ENCODE measurements at places on chromosomes 12 and 14.

DNA sequence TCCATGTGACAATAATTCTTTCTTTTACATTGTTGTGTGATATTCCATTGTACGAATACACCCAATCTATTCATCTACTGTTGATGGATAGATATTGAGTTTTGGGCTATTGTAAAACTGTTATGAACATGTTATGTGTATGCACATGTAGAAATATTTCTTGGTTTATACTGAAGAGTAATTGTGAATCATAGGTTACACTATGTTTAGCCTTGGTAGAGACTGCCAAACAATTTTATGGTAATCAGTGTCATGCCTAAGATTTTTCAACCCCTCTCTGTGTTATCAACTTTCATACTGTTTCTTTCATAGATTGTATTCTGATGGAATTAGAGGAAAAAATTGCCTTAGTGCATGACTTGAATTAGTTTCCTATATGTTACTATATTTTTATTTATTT is 39.5 kb downstream of the FRMD6 start:
- DNase-seq = no peak

DNA sequence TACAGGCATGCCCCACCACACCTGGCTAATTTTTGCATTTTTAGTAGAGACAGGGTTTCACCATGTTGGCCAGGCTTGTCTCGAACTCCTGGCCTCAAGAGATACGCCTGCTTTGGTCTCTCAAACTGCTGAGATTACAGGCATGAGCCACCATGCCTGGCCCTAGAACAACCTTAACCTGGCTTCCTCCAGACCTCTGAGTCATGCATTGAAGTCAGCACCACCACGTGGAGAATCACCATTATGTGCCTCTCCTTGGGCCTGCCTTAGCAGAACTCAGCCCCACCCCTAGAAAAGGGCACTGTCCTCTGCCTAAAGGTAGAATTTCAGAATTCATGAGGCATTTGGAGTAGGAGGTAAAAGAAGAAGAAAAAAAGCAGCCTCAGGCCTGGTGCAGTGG is 49.0 kb downstream of the LIMA1 start:
- DNase-seq = no peak

DNA sequence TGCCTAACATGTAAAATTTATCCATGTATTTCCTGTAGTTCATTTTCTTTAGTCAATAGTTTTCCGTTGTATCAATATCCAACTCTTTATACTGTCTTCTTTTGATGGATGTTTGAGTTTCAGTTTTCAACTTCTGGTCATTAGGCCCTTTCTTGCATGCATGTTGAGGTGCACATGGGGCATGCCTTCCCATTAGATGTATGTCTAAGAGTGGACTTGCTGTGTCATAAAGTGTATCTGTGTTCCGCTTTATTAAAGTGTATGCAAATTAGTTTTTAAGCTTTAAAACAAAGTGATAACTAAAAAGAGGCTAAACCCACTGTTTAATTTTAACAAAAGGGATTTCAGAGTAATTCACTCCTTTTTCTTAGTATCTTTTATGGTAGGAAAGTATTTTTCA is 441.1 kb downstream of the PCNX1 start:
- no peak for DNase-seq

DNA sequence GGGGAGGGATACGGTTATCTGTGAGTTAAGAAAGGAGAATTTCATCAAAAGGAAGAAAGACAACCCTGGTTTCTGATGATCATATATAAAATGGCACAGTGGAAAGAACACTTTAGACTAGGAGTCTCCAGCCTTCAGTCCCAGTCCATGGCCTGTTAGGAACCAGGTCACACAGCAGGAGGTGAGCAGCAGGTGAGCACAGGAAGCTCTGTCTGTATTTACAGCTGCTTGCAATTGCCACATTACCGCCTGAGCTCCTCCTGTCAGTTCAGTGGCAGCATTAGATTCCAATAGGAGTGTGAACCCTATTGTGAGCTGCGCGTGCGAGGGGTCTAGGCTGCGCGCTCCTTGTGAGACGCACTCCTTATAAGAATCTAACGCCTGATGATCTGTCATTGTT is 137.9 kb downstream of the BTG1 start:
- no peak for DNase-seq

GRCh38 chr14:44009642-44010041 is 497.4 kb downstream of the FSCB start:
- DNase-seq = no peak

GRCh38 chr12:87612996-87613395 is 416.2 kb downstream of the C12orf50 start:
- no peak for DNase-seq
